Ascending aorta (tissue), 2 donors: ENCODE measurements at places on chromosomes 5 and 9. TPM values are rescaled to one million over a fixed set of nuclear protein-coding genes. Genes with fewer than 3 reads are reported as not detected.

COL5A1 gene
- total RNA-seq: 99.6 TPM

OCLN gene
- total RNA-seq: 0.53 TPM

SAPCD2 gene
- total RNA-seq: 8.7 TPM

CDH18 gene
- total RNA-seq: not detected

ZNG1C gene
- 2.4 TPM for total RNA-seq

PIP5K1B gene
- 0.85 TPM for total RNA-seq

FAM151B gene
- total RNA-seq: not detected

DNA sequence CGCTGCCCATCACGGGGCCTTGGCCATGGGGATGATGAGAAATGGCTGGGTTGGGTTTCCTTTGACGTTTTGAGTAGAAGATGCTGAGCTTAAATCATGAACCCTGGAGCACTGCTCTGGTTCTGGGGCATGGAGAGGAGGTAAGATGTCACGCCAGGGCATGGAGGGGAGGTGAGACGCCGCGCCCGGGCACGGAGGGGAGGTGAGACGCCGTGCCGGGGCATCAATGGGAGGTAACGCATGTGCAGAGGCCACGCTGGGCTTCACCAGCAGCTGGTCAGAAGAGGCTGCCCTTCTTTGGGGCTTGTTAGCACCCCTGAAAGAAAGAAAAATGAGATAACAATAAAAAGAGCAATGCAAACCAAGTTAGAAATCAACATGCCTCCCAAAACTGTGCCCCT is 322.5 kb upstream of the IRX4 start:
- DNase-seq: no peak

- DNase-seq: no peak
These were observed 48.6 kb downstream of the NR2F1-AS1 start for GRCh38 chr5:93532370-93532769.

DNA sequence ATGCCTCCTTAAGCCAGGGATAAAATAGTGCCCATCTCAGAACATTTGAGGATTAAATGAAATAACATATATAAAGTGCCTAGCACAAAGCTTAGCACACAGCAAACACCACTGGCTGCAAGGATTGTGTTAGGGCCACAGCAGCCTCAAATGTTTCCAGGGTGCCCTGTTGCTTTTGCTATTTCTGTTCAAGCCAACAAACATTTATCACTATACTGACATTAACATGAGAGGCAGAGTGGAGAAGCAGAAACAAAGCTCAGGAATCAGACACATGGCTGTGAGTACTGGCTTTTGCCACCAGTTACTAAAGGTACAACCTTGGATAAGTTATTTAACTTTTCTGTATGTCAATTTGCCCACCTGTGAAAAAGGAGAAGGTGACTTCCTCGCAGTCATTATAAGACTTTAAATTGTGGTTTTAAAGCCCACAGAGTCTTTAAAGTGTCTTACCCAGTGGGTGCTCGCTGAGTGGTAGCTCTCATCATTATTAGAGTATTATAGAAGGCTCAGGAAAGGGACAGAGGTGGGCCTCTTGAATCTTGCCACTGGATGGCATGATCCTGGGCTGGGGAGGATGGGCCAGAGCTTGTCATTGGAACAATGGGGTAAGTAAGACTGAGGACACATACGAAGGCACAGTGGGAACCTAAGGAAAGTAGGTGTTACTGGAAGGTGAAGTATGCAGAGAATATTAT is 98.2 kb downstream of the MARCHF3 start:
- no peak for DNase-seq

GRCh38 chr9:6702707-6703106 is 55.1 kb upstream of the KDM4C start:
- DNase-seq: no peak

- DNase-seq: no peak
These were observed 79.0 kb downstream of the SPRY4 start for GRCh38 chr5:142245786-142246185.

DNA sequence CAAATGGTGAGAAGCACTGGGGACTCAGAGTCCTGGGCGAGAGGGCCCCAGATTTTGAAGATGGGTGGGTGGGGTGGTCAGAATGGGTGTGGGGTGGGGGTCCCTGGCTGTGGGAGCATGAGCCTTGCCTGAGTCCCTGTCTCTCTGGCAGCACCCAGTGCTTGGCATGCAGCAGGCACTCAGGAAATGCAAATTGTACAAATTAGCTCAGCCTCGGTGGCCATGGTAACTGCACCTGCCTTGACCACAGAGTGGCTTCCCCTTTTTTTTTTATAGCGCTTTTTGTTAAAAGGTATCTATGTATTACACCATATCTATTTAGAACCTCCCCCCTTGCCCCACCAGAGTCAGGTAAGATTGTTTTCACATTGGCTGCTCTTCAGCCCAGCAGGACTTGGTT is 19.2 kb upstream of the PITX1 start:
- DNase-seq: no peak

- no peak for DNase-seq
These were observed at the start of the genes EIF4E1B and SNCB for GRCh38 chr5:176629853-176630680. Gene EIF4E1B (plus strand): TSS chr5:176630675. CDS start chr5:176642788, 12,113 bp downstream. Gene SNCB (minus strand): TSS chr5:176630534. CDS start chr5:176629654, 880 bp downstream.

DNA sequence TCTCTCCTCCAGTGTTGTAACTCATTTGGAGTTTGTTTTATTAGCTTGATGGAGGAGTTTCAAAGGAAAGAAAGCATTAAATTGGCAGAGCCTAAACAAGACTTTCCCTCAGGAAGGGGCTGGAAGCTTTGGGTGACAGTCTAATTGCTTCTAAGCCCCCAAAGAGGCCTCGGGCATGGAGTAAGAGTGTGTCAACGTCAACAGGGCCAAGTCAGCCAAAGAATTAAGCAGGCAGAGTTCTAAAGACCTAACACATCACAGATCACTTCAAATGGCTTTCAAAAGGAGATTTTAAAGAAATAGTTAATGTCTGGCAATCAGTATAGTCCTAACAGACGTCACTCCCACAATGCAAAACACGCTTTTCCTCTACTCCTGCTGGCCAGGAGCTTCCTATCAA is 234.5 kb downstream of the EFNA5 start:
- no peak for DNase-seq

DNA sequence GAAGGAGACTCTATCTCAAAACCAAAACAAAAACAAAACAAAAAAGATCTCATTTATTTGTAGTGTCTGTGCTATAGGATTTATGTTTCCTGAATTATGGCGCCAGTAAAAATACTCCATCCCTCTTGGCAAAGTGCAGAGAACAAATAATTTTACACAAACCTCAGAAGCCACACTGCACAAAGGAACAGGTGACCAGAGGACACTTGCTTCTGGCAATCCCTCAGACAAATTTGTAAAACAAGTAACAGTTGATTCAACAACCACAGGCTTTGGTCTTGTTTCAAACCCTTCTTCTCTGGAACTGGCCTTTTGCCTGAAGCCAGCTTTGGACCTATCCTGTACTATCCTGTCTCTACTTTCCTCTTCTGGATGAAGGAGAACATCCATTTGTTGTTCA is 502.1 kb downstream of the DMAC1 start:
- DNase-seq: no peak

GRCh38 chr9:93963969-93964368 is 8.8 kb upstream of the BARX1 start:
- DNase-seq: peak; percentile 18

- DNase-seq: no peak
These were observed 66.9 kb upstream of the SLIT3 start for GRCh38 chr5:169367861-169368260.

- no peak for DNase-seq
These were observed 592.6 kb downstream of the MTRR start for GRCh38 chr5:8461543-8461942.

DNA sequence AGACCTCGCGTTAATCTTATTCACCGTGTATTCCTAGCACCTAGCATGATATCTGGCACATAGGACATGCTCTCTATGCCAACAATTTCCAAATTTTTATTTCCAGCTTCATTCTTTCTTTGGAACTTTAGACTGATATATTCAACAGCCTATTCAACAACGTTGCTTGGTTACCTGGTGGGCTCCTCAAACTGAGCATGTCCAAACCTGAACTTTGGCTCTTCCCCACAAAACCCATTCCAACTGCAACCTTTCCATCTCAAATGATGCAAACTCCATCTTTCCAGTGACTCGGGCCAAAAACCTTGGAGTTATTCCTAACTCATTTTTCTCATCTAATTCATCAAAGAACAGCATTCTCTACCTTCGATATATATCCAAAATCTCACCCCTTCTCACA is 525.2 kb downstream of the AGTPBP1 start:
- DNase-seq: no peak

DNA sequence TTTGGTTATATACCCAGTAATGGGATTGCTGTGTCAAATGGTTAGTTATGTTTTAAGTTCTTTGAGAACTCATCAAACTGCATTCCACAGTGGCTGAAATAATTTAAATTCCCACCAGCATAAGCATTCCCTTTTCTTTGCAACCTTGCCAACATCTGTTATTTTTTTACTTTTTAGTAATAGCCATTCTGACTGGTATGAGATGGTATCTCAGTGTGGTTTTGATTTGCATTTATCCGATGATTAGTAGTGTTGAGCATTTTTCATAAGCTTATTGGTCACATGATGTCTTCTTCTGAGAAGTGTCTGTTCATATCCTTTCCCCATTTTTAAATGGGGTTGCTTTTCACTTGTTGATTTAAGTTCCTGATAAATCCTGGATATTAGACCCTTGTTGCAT is 435.7 kb upstream of the RIOK2 start:
- DNase-seq: no peak

GRCh38 chr5:109865637-109866036 is 175.9 kb downstream of the MAN2A1 start:
- DNase-seq: no peak

- no peak for DNase-seq
These were observed 18.2 kb downstream of the SLC9A3 start for GRCh38 chr5:505951-506525.

GRCh38 chr9:120741701-120742100 is 27.4 kb upstream of the MEGF9 start:
- DNase-seq: no peak
